Smooth muscle cell of the umbilical artery (primary cell): ENCODE measurements at places on chromosomes 3 and 15. TPM values are rescaled to one million over a fixed set of nuclear protein-coding genes. Genes with fewer than 3 reads are reported as not detected.

The ENTPD3 gene
- total RNA-seq: 0.14 and 0.30 TPM in 2 replicates

The SUSD5 gene
- total RNA-seq: 1.5 and 3.9 TPM in 2 replicates

The ZCWPW2 gene
- 0.74 and 1.2 TPM in 2 replicates for total RNA-seq

The ALS2CL gene
- total RNA-seq: 0.30 and 0.37 TPM in 2 replicates

The SIDT1 gene
- not detected in 2 replicates for total RNA-seq

The MTFMT gene
- 17.2 and 21.0 TPM in 2 replicates for total RNA-seq

The HRG gene
- not detected in 2 replicates for total RNA-seq
